ENCODE measurements at places on chromosomes 12 and 14. TPM values are rescaled to one million over a fixed set of nuclear protein-coding genes. Genes with fewer than 3 reads are reported as not detected.

JDP2 gene
- total RNA-seq = 70.0 TPM

EML5 gene
- total RNA-seq = 1.7 TPM

TMEM30B gene
- total RNA-seq = 6.6 TPM

BLTP3B gene
- total RNA-seq = 21.9 TPM

PCED1B gene
- 2.3 TPM for total RNA-seq

RNF34 gene
- 50.4 TPM for total RNA-seq

LMNTD1 gene
- not detected for total RNA-seq

TAS2R10 gene
- not detected for total RNA-seq

CAPZA3 gene
- not detected for total RNA-seq

CMKLR1 gene
- total RNA-seq = 18.2 TPM

KRT6A gene
- not detected for total RNA-seq

CLEC6A gene
- not detected for total RNA-seq

CCDC38 gene
- total RNA-seq = not detected

PRR4 gene
- 5.4 TPM for total RNA-seq

ANKS1B gene
- 10.7 TPM for total RNA-seq

DAZAP2 gene
- 228 TPM for total RNA-seq

FCF1 gene
- total RNA-seq = 14.9 TPM

KRT3 gene
- not detected for total RNA-seq

IL22 gene
- total RNA-seq = not detected

WNT1 gene
- total RNA-seq = not detected

OXA1L gene
- total RNA-seq = 103 TPM

PKP2 gene
- 67.2 TPM for total RNA-seq

UBE3B gene
- total RNA-seq = 43.8 TPM

PLEKHG7 gene
- total RNA-seq = 19.0 TPM

KCNH3 gene
- 0.57 TPM for total RNA-seq

HHIPL1 gene
- 2.5 TPM for total RNA-seq

PACS2 gene
- total RNA-seq = 134 TPM

FZD10 gene
- total RNA-seq = not detected

LRRC9 gene
- not detected for total RNA-seq

NKX2-1 gene
- total RNA-seq = not detected

USP44 gene
- 2.9 TPM for total RNA-seq

MPHOSPH9 gene
- total RNA-seq = 71.0 TPM

KRT83 gene
- not detected for total RNA-seq

OR4E1 gene
- total RNA-seq = not detected

SRSF5 gene
- total RNA-seq = 380 TPM

C12orf54 gene
- not detected for total RNA-seq

TPH2 gene
- total RNA-seq = not detected

ERBB3 gene
- total RNA-seq = 61.9 TPM

PNN gene
- total RNA-seq = 55.5 TPM

KRT2 gene
- not detected for total RNA-seq
